ENCODE measurements at places on chromosomes 5 and 9.

GRCh38 chr5:162485666-162486292 lies 418.2 kb downstream of the GABRG2 start:
- no peak for DNase-seq

DNA sequence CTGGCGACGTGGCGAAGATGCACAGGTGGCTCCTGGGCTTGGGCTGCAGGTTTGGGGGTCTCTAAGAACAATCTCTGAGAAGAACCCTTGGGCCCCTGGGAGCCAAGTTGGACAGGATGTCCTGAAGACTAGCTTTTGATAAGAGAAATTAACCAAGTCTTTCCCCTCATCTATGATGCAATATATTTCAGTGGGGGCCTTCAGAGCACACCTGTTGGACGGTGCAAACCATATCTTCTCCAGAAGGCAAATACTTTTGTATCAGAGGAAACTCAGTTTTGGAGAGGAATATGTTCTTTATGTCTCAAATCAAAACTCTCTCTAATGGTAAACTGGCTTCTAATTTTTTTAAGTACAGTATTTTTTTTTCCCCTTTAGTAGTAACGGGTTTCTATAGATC lies 28.6 kb downstream of the OTULIN start:
- DNase-seq = no peak

GRCh38 chr5:35811108-35811741 lies 45.5 kb upstream of the IL7R start:
- DNase-seq = no peak

DNA sequence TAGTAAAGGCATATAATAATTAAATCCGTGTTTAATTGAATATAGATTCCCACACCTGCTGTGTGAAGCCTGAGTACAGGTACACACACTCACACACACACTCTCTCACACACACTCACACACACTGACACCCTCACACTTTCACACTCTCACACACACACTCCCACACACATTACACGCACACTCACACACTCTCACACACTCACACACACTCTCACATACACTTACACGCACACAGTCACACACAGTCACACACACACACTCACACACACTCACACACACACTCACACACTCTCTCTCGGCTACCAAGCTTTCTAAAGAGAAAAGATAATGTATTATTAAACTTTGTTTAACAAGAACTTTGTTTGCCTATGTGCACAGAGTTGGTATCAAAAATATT lies 195.1 kb upstream of the CTNND2 start:
- no peak for DNase-seq

GRCh38 chr9:124254261-124254682 lies 3.5 kb upstream of the NEK6 start:
- DNase-seq = peak; percentile 22

- no peak for DNase-seq
Observed at GRCh38 chr9:101201630-101202029, 173.1 kb downstream of the PLPPR1 start.

Measured in left forelimb (tissue), 1 donor.